ENCODE measurements at places on chromosomes 1 and 21. TPM values are rescaled to one million over a fixed set of nuclear protein-coding genes. Genes with fewer than 3 reads are reported as not detected.

Gene PDZK1IP1
- total RNA-seq, result not detected

- DNase-seq, result no peak
These were observed 35.4 kb downstream of the WNT2B start for GRCh38 chr1:112544011-112544688.

- DNase-seq, result no peak
These were observed 13.2 kb downstream of the RC3H1 start for GRCh38 chr1:174008979-174009378.

DNA sequence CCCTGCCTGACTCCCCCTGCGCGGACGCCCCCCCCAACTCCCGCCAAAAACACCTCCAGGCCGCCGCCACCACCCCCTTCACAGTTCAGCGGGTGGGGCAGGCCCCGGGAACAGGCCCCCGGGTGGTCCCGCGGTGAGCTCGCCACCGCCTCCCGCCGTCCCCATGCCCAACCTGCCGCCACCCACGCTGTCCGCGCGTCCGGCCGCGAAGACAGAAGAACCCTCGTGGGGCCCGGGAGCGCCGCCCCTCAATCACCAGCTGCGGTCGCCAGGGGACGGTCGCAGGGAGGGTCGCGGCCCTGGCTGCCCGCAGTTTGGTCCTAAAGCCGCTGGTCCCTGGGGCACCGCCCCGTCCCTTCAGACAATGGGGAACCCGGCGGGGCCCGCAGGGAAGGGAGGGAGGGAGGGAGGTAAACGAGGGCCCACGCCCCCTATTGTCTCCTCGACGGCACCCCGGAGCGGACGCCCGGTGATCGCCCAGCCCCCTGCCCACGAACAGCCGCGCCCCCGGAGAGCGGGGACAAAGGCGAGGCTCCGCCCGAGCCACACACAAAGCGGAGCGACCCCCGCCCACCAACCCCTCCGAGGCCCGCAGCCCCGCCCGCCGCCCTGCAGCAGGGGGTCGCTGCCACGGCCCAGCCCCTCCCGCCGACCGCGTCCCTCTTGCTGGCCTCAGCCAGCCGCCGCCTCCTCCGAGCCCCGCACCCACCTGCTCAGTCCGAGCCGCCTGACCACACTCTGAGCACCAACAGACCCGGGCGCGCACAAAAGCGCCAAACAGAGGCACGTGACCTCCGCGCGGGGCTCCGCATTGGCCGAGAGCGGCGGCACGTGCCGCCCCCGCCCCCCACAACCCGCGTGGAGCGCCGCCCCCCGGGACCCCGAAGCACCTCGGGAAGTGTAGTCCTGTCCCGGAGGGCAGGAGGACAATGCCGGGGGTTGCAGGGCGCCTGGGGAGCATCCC is at the start of gene STMN1:
STMN1 (minus strand) TSS at position 740 of the 964 bp plus-strand sequence. CDS start 1,743 bp downstream, outside the sequence.
- DNase-seq, result peak; percentile 94
